ENCODE measurements at places on chromosomes 7 and 10.

DNA sequence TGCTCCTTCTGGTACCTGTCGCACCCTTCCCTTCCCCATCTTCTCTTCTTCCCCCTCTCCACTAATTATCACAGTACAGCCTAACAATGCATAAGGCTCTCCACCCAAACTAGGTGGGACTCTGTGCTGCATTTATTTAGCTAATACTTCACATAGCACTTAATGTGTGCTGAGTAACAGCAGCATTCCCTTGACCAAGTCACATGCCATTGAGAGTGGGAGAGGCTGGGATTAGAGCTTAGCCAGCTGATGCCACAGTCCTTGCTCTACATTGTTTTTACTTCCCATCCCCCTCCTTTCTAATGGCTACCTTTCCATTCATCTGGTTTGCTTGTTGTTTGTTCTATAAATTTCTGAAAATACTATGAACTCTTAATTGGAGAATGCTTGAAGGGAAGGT lies 426.9 kb downstream of the LRMDA start:
- no peak for DNase-seq

DNA sequence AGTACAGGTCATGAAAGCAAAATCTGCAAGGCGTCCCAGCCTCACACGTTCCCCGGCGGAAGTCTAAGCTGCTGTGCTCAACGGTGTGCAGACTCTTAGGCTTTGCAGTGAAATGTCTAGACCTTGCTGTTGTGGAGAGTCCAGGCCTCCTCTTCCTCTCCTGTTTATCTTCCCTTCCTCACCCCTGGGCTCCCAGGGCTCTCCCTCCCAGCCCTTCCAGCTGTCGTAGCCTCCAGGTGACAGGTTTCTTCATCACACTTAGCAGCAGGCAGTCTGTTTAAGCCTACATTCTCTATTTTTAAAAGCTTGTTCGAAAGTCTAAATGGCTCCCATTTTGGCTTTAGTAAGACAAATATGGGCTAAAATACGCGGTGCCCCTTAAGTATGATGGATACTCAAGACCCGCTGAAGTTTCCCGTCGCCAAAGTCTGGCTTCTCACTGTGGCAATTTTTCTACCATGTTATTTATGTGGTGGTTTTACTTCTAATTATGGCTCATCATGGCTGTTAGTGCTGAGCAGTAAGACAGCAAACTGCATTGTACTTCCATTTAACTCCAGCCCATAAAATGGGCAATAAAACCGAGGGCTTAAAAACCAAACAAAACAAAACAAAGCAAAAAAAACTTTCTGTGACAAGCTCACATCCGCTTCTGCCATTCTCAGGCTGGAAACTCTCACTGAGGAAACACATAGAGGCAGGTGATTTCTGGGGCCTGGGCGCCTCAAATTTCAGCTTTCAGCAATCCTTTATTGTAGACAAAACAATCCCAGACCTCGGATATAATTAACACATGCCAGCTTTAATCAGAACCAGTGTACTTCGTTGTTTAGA lies 243.2 kb downstream of the SNX10 start:
- peak; percentile 98 for DNase-seq

DNA sequence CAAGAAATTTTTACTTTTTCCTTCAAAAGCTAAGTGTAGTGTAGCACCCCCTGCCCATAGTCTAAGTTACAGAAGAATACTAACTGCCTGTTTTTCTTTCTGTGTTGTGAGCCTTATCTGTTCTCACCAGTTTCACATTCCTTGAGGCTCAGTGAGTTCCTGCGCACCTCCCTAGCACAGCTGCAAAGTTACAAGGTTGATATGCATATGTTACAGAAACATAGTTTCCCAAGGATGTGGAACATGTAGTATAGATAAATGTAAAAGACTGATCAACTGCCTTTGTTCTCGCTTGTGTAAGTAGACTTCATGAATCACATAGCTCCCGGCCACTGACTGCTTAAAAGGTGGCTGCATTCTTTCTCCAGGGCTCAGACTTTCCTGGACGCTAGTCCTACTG lies 6.7 kb upstream of the ZNF33B start:
- no peak for DNase-seq

DNA sequence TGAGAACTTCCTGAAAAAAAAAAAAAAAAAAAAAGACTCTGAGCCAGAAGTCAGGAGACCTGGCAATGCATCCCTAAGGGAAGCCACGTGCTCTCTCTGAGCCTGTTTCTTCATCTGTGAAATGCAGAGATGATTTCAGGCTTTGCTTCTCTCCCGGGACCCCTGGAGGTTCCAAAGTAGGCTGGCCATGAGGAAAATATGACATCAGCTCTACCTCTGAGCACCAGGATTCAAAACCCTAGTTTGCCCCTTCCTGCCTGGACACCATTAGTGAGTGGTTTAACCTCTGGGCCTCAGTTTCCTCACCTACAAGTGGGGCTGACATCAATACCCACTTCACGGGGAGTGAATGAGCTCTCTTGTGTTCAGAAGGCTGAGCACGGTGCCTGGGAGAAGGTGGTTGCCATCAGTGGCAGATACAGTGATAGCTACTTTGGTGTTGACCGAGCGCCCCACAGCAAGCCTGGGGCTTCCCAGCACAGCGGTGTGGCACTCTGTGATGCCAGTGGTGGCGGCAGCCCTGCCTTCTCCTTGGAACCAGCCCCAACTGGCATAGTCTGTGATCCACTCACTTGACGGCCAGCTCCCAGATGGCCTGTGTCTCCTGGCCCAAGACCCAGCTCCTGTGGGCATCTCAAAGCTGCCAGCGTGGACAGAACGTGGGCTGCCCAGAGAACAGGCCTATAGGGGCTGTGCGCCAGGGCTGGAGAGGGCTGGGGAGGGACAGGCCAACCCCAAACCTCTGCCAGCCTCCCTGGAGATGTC lies 153.1 kb upstream of the UNC5B start:
- DNase-seq, result no peak

DNA sequence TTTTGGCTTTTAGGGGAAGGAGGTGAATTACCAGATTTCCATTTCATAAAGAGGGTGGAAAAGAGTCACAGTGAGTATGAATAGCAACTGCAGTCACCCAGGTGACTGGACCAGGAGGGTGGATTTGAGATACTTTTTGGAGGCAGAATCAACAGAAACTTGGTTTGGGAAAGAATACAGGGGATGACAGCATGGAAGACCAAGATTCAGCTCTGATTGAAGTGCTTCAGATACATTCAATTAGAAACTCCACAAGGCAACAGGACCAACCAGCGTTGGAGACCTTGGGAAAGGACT lies 83.0 kb downstream of the SGMS1 start:
- no peak for DNase-seq

GRCh38 chr7:95421847-95422444 lies 12.9 kb downstream of the PON2 start:
- DNase-seq, result no peak

- no peak for DNase-seq
Observed at GRCh38 chr10:89029181-89029580, 38.6 kb downstream of the FAS start.

GRCh38 chr7:18721429-18721828 lies 225.9 kb downstream of the HDAC9 start:
- DNase-seq, result no peak

GRCh38 chr10:71213127-71213621 lies 804 bp downstream of the UNC5B start:
- peak; percentile 25 for DNase-seq

GRCh38 chr10:132515811-132516726 lies 21.5 kb upstream of the INPP5A start:
- no peak for DNase-seq

GRCh38 chr7:36119005-36119706 lies 33.9 kb upstream of the EEPD1 start:
- DNase-seq, result no peak

DNA sequence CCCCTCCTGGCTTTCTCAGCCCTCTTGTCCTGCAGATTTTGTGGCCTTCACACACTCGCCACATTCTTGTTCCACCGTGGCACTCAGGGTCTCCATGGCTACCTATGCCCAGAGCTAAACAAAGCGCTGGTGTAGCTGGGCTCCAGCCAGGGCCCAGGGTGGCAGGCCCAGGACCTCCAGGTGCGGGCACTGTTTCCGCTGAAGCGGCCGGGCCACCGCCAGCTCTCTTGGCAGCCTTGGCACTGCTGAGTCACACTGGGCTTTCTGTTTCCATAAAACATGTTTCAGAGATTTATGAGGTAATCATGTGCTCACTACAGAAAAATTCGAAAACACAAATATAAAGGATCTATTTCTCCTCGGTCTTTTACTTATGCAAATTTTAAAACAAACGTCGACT lies 51.3 kb downstream of the AOC1 start:
- DNase-seq, result no peak

- DNase-seq, result no peak
Observed at GRCh38 chr10:49163741-49164140, 24.4 kb downstream of the TMEM273 start.

- no peak for DNase-seq
Observed at GRCh38 chr10:73534857-73535256, 39.0 kb upstream of the PPP3CB start.

DNA sequence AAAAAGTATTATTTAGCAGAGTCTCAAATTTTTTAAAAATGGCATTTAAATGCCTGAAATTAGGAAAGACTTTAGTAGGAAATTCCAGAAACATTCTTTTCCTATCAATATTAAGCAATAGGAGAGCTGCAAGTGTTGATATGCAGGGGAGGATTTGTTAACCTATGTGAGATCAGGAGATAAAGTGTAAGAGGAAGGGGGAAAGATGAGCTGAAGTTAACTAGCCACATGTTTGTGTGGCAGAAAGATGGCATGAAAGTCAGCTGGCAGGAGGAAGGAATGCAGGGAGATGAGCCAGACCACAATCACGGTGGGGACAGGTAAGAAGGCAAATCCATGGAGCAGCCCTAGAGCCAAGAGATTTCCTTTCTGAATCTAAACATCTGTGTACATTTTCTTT lies 303.6 kb downstream of the MAGI2 start:
- DNase-seq, result no peak

GRCh38 chr7:36985866-36986400 lies 261.6 kb upstream of the AOAH start:
- peak; percentile 78 for DNase-seq

DNA sequence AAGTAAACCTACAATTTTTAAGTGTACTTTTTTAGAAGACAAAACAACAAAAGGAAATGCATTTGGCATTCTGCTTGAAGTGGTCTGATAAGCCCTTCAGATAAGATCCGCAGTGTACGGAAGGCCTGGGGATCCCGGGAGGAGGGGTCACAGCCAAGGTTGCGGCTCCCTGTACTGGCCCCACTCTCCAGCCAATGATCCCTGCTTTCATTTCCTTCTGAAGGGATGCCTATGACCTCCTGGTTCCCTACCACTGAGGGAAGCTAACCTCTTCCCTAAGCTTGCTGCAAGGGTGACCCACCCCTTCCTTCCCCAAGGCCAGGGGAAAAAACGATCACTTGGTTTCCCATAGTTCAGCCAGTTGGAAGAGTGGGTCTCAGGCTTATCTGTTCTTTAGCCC lies 5.3 kb downstream of the DENND2A start:
- no peak for DNase-seq

DNA sequence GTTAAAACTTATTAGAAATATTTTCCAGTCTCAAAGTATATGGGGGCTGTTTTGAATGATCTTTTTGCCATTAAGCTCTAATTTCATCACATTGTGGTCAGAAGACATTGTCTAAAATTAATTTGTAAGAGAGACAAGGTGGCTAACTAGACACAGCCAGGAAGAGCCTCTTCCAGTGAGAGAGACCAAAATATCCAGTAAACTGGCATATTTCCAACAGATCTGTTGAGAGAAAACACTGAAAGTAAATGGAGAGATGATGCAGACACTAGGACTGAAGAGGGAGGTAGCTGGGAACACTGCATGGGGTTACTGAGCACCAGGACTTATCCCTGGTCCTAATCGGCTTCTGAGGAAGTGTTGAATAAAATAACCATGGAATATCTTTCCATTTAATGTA lies 101.5 kb upstream of the TAS2R16 start:
- no peak for DNase-seq

DNA sequence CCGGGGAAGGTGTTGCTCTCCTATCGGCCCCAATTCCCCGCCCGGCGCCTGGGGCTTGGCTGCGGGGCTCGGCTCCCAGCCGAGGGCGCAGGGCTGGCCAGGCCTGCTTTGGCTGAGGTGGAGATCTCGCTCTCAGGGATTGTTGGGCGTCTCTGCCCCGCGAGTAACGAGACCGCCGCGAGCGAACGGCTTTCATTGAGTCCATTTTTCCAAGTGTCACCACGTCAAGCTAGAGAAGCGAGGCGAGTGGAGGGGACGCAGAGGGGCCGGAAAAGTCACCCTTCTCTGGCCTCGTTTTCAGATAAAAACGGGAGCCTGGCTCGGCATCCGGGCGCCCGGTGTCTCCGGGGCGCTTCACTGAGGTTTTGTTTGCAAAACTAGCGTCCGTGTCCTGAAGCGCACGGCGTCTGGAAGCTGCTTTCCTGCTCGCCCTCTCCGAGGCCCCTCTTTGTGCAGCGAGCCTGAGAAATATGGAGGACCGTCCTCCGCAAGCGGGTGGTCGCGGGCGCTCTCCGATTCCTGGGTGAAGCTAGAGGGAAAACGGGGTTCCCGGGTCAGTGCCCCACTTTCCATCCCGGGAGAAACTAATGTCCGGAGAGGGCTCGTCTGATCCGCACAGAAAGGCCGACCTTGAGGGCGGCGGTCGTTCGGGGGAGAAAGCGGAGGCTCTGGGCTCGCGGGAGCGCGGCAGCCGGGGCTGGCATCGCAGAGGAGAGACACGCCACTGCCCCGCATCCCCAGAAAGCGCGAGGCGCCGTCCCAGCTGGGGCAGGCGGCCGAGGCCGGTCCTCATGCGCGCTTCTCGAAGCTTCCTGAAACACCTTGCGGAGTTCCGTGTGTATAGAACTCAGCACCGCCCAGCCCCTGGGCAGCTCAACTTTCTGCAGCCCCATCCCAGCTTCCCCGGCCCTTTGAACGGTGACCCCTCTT lies 3.5 kb upstream of the EN2 start:
- no peak for DNase-seq
